NAMALWA (cell line): ENCODE measurements at places on chromosomes 11 and 22.
A peak's percentile ranks its signal among the peaks of the same experiment; 100 is the strongest.

DNA sequence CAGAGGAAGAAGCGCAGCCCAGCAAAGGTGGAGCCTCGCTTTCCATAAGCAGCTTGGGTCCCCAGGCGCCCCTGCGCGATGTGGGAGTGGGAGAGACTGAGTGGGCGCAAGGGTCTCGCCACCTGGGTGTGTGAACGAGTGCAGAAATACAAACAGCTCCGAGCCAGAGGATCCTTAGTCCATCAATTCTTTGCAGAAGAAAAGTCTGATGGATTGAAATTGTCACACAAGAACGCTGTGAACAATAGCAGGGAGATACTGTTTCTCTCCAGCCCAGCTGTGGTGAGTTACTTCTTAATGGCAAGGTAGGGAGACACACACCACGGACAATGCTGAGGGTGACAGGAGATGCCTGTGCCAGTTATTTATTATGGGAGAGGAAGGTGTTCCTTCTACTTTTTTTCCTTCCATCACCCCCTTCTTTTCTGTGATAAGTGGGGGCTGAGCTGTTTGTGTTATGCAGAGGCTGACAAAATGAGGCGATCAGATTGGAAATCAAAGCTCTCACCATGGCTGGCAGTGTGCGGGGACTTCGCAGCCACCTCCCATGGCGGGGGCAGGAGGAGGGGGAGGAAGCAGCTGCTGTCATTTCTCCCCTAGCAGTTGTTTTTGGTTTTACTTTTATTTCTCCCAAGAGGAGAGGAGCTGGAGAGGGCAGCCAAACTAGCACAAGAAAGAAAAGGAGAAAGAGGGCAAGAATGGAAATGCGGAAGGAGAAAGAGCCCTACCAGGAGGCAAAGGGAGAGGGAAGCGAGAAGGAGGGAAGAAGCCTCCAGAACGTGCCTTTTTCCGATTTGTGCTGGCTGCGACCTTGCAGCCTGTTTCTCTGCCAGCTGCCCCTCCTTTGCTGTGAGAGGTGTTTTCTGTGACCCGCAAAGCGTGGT, 755.8 kb downstream of the NTM start:
- DNase-seq = peak; percentile 14

DNA sequence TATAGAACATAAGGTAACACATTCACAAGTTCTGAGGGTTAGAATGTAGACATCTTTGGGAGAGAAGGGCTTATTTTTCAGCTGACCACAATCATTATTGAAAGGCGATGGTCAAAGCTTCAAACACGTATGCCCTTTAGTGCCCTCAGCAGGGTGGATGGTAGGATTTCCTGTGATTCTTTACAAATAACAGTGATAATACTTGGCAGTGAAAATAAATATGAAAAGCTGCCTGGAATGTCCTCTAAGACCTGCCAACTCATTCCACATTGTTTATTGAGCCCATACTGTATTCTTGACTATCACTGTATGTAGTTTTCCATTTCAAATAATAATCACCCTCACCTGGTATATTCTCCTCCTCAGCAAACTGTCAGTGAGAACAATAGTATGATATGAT, 13.7 kb upstream of the MPEG1 start:
- DNase-seq = no peak

- no peak for DNase-seq
Observed at GRCh38 chr22:38494498-38494897, 11.6 kb downstream of the DDX17 start.

GRCh38 chr22:22787786-22788459, 99.7 kb upstream of the IGLL5 start:
- peak; percentile 66 for DNase-seq

DNA sequence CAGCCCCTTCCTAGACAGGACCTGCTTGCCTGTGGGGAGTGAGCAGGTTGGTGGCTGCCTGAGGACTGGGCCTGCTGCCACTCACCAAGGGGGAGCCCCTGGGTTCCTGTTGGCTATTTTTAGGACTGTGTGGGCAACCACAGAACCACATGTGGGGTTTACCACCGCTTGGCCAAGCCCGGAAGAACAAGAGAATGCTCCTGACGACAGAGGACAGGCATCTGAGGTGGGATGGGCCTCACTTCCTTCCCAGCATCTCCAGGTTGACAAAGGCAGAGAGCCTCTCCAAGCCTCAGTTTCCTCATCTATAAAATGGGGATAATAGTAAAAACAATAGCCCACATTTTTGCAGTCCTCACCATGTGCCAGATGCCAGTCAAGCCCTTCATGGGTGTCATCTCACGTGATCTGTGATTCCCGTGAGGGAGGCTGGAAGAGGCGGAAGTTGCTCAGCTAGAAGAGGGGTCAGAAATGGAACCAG, 43.6 kb downstream of the LRRC32 start:
- DNase-seq = peak; percentile 83

GRCh38 chr11:88036701-88037100, 138.5 kb downstream of the RAB38 start:
- DNase-seq = no peak
